ENCODE measurements at places on chromosomes 3 and 15.
A peak's percentile ranks its signal among the peaks of the same experiment; 100 is the strongest.

DNA sequence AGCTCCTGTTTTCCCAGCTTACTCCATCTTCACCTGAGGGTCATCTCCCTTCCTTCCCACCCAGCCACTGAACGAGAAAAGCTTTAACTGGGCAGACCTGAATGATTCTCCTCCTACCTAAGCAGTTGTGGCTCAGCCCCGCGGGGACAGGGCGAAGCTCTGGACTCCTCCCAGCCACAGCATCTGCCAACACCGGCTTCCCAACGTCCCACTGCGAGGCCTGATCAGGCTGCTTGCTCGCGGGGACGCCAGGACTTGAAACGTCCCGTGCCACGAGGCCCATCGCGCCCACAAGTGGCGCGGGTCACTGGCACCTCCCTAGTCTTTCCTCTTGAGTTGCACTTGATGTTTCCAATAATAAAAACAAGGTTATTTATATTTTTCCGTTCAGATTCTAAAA lies at the start of gene SPATA16:
TSS of gene SPATA16 (minus strand) at position 250 of the 400 bp plus-strand sequence. CDS start 23,504 bp downstream, outside the sequence.
- DNase-seq = no peak

GRCh38 chr15:66402761-66403284 lies 16.1 kb downstream of the MAP2K1 start:
- DNase-seq = no peak

- no peak for DNase-seq
Observed at GRCh38 chr15:90271459-90272166, 6.1 kb downstream of the NGRN start.

DNA sequence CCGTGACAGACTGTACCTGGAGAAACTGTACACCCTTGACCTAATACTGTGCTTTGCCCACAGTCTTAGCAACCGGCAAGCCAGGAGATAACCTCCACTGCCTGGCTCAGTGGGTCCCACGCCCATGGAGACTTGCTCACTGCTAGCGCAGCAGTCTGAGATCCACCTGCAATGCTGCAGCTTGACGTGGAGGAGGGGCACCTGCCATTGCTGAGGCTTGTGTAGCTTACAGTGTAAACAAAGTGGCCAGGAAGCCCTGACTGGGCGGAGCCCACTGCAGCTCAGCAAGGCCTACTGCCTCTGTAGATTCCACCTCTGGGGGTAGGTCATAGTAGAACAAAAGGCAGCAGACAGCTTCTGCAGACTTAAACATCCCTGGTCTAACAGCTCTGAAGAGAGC lies 189.3 kb downstream of the EDEM1 start:
- DNase-seq = no peak

DNA sequence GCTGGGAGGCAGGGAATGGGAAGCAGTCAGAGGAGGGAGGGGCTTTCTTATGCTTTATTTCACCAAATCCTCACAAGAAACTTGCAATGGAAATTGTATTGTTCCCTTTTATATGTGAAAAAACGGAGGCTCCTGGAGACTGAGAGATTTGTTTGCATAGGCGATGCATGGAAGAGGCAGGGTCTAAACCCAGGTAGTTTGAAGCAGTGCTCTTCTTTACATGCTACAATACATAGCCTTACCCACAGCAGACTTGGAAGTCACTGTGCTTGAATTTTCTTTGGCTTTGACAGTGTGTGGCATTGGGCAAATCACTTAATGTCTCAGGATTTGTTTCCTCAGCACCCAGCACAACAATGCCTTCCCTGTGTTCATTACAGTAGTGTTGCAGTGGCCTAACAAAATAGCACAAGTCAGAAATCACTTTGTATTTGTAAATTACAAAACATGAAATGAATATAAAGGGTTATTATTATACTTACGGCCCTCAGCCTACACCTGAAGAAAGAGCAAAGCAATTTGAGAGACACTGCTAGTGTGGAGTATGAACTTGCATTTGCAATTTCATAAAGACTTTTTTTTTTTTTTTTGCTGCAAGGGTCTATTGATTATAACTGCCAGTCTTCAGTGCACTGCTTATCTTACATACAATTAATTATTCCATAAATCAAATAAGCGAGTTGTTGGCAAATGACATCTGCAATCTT lies 646.4 kb upstream of the KCNMB2 start:
- no peak for DNase-seq

DNA sequence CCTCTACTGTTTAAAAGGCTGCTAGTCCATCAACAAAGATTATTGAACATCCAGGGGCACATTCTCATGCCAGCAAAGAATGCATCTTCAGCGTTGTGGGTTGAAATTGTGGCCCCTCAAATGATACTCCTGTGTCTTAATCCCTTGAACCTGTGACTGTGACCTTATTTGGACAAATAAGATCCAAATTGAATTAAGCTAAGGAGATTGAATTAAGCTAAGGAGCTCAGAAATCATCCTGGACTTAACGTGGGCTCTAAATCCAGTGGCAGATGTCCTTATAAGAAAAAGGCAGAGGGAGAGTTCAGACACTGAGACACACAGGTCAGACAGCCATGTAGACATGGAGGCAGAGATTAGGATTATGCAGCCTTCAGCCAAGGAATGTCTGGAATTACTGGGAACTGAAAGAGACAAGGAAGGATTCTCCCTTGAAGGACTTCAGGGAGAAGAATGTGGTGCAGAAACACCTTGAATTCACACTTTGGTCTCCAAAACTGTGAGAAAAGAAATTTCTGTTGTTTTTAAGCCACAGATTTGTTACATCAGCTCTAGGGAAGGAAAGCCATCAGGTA lies 57.3 kb upstream of the SLC24A5 start:
- no peak for DNase-seq

GRCh38 chr15:38994310-38994709 lies 429.7 kb upstream of the RASGRP1 start:
- no peak for DNase-seq

DNA sequence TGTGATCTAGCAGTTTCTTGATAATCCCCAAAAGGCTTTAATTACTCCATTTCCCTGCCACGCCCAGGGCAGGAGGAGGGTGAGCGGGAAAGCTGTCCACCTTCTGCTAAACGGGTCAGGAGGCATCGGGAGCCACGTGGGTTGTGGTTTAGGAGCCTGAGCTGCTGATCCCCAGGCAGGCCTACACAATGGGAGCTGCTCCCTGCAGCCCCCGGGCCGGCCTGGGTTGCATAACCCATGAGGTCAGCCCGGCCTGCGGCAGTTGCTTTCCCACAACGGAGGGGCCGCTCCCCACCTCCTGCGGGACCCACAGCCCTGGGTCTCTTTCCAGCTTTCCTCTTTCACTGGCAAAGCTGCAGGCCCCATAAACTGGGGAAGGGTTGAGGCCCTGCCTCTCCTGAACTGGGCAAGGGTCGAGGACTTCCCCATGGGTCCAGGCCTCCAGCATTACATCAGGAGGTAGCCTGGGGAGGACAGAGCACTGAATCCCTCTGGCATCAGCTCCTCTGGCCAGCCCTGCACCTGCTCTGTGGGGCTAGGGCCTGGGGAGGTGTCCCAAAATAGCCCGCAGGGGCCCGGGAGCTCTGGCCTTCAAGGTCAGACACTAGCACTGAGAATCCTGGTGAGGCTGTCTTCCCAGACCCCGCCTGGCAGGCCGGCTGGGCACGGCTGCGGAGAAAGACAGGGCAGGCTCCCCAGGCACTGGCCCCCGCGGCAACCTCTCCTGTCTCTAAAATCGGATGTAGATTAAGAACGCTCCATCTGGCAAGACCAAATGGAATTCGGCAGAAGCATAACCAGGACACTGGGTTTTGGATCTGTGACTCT lies 47.3 kb downstream of the ZDHHC19 start:
- no peak for DNase-seq

DNA sequence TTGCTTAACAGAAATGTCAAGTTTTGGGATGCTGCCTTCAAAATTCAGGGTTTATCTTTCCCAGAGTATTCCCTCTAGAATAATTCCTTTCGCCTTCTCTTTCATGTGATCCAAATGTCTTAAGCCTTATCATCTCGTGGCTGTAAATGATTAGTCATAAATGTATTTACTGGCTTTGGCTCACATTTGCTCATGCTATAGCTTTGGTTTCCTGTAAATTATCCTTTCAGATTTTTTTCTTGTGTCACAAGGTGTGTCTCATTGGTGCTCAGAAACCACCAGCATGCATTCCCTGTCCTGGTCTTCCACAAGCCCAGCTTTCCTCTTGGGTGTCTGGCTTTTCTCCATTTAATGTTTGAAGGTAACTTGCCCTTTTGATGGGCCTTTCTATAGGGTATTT lies 692.7 kb upstream of the ALCAM start:
- no peak for DNase-seq

- DNase-seq = no peak
Observed at GRCh38 chr3:88034491-88035275, 24.1 kb downstream of the CGGBP1 start.

DNA sequence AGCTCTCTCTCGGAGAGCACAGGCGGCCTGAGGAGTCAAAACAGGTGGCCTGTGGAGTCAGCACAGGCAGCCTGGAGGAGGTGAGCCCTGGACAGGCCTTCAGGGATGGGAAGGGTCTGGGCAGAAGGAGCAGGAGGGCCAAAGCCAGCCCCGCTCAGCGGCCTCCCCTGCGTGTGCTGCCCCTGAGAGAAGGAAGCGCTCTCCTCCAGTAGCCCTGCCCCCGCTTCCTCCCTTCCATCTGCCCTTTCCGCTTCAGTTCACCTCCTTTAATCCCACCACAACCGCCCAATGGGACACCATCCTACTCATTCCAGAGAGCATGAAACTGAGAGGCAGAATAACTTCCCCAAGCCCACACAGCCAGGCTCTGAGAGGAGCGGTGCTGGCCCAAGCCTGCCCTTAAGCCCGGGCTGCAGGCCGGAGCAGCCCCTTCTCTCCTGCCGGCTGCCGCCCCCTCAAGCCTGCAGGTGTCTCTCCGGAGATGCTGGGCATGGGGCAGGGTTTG lies 3.2 kb upstream of the NR2E3 start:
- DNase-seq = no peak

DNA sequence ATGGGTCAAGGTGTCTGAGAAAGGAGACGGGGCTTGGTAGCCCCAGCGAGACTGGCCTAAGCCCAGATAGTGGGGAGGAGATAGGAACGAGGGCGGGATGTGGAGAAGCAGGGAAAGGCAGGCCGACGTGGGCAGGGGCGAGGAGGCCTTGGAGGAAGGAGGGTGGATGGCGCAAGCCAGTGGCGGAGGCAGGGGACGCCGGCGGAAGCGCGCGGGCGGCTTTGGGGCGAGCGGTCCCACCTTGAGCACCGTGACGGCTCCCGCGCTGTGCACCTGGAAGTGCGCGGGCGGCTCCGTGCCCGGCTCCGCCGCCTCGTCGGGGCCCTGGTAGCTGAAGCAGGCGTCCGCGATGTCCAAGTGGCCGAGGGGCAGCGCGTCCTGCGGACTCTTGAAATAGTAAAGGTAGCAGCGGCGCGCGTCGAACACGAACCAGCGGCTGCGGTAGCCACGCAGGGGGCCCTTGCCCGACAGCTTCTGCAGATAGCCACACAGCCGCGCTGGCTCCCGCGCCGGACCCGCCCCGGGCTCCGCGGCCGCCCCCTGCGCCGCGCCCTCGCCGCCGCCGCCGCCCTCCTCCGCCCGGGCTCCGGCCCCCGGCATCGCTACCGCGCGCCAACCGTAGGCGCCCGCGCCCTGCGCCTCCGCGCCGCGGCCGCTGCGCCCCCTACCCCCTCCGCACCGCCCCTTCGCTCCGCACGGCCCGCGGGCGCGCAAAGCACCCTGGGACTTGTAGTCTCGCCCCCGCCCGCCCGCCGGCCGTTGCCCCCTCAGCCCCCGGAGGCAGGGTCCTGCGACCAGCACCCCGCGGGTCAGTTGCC lies at the start of gene TBC1D2B:
TSS of gene TBC1D2B (minus strand) at position 659 of the 818 bp plus-strand sequence. CDS start at position 600, 59 bp downstream.
- peak; percentile 66 for DNase-seq

- DNase-seq = peak; percentile 96
Observed at GRCh38 chr15:43510200-43511011, 7.0 kb upstream of the MAP1A start.

GRCh38 chr15:90683876-90684275 lies 33.3 kb upstream of the BLM start:
- DNase-seq = no peak

DNA sequence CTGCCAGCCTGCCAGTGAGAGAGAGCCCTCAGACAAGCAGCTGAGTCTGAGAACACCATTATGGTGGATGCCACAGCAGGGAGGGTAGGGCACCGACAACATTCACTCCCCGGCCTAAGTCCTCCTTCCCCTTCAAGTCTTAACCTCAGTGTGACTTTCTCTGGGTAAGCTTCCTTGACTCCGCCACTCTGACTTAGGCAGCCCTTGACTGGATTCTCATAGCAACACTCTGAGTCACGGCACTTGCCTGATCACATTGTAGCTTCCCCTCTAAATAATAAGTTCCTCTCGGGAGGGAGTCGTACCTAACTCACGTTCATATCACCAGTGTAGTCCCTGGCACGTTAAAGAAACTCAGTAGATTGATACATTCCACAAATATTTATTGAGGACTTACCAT lies 180.5 kb downstream of the FOXB1 start:
- DNase-seq = no peak

DNA sequence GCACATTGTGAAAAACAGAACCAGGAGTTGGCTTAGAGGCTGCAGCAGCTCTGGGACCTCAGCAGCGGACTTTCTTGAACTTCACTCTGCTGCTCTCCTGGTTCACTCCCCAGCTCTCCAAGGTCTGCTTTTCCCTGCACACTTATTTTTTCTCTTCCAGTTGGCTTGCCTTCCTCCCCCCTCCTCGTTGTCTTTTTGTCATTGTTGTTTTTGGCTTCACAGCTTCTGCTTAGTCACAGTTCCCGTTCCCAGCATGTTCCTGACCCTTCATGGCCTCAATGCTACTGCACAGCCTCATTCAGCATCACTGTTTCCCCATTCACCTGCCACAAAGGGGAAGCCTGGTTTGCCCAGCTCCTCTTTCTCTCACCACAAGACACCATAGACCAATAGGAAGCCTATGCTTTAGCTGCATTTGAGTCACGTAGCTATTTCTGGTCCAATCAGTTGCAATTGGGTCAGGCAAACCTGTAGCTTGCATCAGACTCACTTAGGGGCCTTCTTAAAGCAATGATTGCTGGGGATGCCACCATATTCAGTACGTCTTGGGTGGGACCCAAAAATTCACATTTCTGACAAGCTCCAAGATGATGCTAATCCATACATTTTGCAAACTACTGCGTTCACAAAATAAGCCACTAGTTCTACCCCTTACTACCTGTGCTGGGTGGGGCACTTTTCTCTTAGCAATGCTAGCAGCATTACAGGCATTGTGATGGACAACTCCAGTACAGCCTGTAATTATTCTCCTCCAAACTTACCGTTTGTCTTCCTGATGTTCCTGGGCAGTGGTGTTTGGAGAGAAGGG lies 7.8 kb upstream of the SUMF1 start:
- no peak for DNase-seq

- no peak for DNase-seq
Observed at GRCh38 chr3:170021083-170021482, 16.7 kb upstream of the GPR160 start.

- no peak for DNase-seq
Observed at GRCh38 chr3:68874551-68875348, 57.6 kb downstream of the TAFA4 start.
